ENCODE measurements at places on chromosomes 4 and X. TPM values are rescaled to one million over a fixed set of nuclear protein-coding genes. Genes with fewer than 3 reads are reported as not detected.
A peak's percentile ranks its signal among the peaks of the same experiment; 100 is the strongest.

- DNase-seq, result no peak
Measured at GRCh38 chr4:30696191-30696590, 24.0 kb upstream of the PCDH7 start.

DNA sequence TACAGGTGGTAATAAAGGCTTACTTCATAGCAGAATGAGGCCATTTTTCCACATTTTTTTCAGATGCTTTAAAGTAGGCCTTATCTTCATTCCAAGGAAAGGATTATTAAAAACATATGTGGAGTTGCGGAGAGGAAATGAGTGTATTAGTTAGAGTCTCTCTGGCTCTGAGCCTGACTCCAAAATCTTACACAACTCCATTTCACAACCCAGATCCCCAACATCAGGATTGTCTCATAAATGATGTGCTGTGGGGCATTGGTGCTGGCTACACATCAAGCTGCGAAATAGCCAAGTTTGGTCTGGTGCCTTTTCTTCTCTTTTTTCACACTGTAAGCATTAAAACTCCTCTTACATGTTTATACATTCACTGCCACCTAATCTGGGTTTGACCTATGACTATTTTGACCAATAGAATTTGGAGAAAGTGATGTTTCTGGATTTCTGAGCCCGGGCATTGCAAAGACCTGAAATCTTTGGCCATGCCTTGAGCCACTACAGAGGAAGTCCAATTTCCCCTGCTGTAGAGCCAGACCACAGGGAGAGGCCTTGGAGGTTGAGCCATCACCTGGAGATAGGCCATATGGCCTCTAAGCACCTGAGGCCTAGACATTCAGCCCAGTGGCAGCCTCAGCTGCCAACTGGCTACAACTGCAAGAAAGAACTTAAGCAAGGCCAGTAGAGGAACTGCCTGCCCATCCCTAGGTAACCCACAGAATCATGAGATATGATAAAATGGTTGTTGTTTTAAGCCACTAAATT is 16.7 kb upstream of the SOD3 start:
- DNase-seq, result no peak

GRCh38 chr4:19030536-19030935 is 1009.0 kb upstream of the LCORL start:
- no peak for DNase-seq

- DNase-seq, result no peak
Measured at GRCh38 chr4:55980725-55981124, 32.0 kb downstream of the CEP135 start.

Gene RRH
- polyA plus RNA-seq, result 0.79 TPM

Gene GAR1
- polyA plus RNA-seq, result 44.4 TPM

DNA sequence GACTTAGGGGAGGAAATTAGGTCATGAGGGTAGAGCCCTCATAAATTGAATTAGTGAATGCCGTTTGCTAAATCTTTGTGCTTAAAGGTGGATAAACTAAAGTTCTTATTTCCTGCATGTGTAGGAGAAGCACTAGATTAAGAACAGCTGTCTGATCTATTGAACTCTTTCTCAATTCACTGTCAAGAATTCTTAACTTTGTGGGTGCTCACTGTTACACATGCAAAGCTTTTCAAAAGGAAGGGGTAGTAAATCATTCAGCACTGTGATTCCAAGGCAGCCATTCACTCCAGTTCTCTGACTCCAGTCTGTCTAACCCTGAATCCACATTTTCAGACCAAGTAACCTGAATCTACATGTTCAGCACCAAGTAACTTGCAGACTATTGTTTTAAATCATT is 1520.1 kb downstream of the PCDH18 start:
- DNase-seq, result peak; percentile 12
